GM12864 (cell line): ENCODE measurements at places on chromosomes 6 and 20.

DNA sequence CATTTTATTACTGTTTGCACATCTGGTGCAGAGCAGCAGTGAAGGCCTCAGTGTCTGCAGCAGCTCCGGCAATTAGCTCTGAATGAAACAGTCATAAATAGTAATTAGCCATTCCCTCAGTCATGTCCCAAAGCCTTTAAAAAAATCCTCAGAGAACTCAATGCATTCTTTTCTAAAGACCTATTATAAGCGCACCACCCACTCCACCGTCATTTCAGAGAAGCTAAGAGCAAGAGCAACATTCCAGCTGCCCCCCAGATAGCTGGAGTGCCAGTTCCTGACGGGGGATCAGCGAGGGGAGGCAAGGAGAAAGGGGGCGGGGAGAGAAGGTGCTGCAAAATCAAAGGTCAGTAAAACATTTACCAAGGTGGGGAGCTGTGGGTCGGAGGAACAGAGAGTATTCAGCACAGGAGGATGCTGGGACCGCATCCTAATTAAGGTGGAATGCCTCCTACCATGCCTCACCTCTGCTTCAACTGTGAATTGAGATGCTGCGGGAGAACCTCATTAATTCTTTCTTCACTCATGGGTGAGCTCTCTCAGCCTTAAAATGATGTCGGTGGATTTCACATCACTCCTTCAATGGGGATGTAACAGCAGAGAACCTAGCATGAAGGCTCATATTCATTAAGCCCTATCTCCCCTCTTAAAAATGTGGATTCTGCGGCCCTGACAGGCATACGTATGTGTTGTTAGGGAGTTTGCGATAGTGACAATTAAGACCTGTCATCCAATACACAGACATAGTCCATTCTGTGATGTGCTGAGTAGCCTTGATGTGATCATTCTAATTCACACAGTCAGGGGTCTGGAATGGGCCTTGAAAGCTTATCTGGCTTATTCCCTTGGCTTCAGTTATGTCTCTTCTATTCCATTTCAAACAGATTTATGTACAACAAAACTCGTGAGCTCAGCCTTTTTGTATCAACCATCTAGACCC is 469.5 kb upstream of the NRSN1 start:
- DNase-seq: no peak

DNA sequence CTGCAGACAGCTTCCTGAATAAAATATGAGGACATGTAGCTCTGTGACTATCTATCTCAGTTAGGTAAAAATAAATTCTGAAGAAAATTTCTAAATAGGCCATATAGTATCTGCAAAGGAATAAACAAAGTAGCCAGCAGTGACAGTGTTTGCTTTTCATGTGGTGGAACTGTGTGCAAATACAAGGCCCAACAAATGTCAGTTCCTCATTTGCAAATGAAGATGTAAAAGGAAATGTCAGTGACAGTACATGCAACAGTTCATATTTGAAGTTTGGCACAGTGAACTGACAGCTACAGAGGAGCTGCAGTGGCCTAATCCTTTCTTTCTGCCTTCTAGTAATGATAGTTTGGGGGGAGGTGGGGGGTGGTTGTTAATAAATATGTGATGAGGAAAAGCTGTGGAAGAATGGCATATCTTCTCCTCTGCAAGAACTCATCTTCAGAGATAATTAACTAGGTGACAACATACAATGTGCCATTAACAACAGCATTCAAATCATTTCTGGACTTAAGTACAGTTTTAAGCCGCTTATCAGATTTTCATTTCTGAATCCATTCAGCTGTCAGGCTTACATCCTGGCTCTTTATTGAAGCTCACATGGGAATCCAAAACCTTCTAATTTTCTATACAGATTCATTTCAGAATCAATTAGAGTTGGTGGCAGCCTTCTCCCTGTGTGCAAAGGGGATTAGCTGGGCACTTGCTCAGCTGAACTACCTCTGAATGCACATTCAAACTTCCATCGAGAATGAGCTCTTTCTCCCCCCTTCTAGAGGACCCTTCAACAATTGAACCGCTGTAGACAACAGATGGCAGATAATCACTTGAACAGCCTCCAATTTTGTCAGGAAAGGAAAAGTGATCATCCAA is 1059.0 kb upstream of the EPHA7 start:
- DNase-seq: no peak

GRCh38 chr6:164763788-164764187 is 545.6 kb downstream of the C6orf118 start:
- DNase-seq: no peak

GRCh38 chr6:3306848-3307247 is 48.1 kb downstream of the PSMG4 start:
- DNase-seq: no peak

GRCh38 chr6:105292689-105293339 is 110.1 kb downstream of the PREP start:
- DNase-seq: no peak

- DNase-seq: no peak
Measured at GRCh38 chr20:13638162-13638495, 603 bp downstream of the TASP1 start.

DNA sequence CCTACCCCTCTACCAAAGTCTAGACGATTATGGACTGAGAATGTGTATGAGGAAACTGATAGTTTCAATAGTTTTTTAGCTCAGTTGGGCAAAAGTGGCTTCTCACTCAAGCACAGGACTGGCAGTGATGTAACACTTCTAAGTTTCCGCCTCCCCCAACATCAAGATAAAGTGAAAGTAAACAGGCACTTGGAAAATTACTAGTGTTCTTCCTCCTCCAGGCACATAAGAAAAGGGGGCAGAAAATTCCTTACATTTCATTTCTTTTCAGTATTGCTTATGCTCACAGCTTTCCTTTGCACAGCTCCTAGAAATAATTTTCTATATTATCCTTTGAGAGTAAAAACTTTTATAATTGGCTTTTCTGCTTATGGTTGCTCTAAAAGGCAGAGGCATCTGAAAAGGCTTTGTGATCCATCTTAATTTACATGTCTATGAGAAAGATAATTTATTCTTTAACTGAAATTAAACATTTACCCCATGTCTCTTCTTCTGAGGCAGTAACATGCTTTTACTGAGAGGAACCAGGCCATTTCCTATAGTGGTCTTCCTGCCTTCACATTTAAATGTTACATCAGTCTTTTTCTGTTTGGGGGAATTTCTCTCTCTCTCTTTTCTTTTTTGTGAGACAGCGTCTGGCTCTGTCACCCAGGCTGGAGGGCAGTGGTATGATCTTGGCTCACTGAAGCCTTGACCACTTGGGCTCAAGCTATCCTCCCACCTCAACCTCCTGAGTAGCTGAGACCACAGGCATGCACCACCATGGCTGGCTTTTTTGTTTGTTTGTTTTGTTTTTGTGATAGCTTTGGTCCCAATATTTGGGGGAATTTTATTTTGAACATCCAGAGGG is 65.0 kb upstream of the EEF1A1 start:
- peak; percentile 73 for DNase-seq

- no peak for DNase-seq
Measured at GRCh38 chr6:392441-393390, 1.2 kb downstream of the IRF4 start.

- no peak for DNase-seq
Measured at GRCh38 chr20:13765299-13765698, 19.4 kb downstream of the ESF1 start.

- DNase-seq: no peak
Measured at GRCh38 chr6:79422666-79423065, 114.6 kb downstream of the LCA5 start.

- DNase-seq: no peak
Measured at GRCh38 chr6:22892452-22892851, 323.1 kb downstream of the HDGFL1 start.

GRCh38 chr20:717832-718231 is 42.2 kb upstream of the SCRT2 start:
- DNase-seq: no peak

DNA sequence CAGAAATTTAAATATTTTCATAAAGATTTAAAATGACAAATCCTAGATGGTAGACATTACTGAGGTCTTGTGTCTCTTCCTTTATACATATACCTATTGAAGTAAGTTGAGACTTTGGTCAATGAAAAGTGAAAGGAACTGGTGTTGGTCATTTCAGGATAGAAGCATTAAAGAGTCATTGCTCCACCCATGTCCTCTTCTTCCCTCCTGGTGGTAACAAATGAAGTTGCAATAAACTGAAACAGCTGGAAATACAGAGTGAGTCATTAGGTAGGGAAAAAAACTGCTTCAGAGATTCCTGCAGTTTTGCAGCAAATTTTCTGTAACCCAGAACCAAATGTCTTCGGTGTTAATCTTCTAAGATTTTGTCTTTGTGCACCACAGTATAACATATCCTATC is 448.0 kb downstream of the EYS start:
- no peak for DNase-seq

GRCh38 chr20:33445881-33446625 is 2.5 kb upstream of the SNTA1 start:
- DNase-seq: no peak

DNA sequence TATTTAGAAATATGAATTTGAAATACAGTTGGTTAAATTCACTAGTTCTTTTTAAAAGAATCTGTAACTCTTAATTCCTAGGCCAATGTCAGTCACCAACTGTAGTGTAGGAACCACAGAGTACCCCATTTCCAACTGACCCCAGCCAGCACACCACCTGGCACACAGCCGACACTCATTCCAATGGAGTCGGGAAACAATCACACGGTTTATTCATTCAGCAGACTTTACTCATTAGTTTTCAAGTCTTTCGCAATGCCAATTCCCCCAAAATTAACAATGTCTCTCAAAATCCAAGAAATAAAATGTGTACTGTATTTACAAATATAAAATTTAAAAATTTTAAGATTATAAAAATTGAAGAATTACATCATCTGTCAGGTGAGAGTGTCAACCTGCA is 13.5 kb downstream of the ARG1 start:
- DNase-seq: no peak

DNA sequence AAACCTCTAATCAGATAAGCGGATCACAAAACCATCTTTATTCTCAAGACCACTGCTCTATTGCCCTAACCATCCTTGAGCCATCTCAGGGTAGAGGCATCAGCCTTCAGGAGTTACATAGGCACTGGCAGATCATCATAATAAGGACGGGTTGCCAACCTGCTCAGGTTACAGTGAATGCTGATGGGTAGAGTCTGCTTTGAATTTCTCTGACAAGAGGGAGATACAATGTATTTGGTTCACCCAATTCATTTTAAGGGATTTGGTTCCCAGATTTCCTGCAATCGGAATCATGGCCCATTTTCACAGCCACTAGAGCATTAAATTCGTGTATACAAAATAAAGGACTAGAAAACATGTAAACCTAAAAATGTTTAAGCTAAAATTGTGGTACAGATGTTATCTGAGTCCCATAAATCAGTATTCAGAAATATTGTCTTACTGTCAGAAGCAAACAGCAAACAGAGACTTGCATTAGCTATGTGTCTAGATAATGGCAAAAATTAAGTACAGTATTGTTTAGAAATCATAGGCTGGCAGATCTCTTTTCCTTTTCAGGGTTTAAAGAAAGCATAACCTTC is 41.9 kb upstream of the TMEM170B start:
- no peak for DNase-seq

GRCh38 chr6:16343593-16343992 is 105.2 kb downstream of the GMPR start:
- no peak for DNase-seq

DNA sequence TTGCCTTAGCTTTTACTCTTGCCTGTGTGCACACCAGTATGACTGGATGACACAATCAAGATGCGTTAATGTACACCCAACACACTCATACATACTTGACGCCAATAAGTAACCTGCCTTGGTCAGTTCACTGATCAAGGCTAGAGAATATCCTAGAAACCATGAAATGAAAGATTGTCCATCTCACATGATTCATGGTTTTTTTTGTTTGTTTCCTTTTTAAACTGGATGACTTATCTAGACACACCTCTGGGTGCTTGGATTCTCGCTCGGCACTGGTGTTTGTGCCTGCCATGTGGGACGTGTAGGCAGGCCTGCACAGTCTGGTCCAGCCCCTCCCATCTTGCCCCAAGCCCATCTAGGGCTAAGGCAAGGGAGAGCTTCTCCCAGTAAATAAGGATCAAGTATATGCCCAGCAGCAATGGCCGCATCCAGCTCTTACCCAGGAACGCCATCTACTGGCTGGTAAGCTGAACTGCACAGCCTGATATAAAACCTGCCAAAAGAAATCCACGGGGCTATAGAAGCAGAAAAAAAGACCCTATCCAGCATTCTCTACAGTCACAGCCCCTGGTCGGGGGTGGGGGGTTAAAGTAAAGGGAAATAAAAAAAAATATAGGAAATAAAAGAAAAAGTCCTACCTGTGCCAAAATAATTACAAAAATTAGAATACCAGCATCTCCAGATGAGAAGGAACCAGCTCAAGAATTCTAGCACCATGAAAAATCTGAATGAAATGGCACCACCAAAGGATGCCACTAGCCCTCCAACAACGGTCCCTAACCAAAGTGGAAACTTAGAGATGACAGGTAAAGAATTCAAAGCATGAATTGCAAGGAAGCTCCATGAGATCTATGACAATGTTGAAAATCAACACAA is 73.3 kb downstream of the OTOR start:
- no peak for DNase-seq

GRCh38 chr6:79584332-79584731 is 46.8 kb upstream of the SH3BGRL2 start:
- DNase-seq: no peak

GRCh38 chr6:125262016-125263013 is 39.5 kb downstream of the HDDC2 start:
- DNase-seq: no peak

DNA sequence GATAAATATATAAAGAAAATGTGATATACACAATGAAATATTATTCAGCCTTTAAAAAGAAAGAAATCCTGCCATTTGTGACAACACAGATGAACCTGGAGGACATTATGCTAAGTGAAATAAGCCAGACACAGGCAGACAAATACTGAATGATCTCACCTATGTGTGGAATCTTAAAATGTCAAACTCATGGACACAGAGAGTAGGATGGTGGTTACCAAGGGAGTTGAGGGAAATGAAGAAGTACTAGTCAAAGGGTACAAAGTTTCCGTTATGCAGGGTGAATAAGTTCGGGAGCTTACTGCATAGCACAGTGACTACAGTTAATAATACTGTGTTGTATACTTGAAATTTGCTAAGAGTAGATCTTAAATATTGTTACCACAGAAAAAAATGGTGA is 14.6 kb upstream of the DEFB132 start:
- DNase-seq: no peak

DNA sequence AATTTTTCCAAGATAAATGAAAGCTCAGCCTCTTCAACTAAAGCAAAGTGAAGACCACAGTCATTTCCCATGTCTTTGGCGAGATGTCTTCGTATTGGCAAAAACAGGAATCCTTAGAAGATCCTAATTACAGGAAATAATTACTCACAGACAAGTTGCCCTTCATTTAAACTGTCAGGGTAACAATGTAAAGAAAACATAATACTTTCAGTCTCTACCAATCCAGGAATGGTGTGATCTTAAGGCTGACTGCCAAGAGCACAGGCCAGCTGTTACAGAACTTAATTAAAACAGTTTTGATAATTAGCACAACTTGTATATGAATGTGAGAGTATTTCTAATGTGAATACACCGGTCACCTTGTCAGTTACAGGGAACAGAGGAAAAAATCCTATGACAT is 292.2 kb downstream of the PACRG start:
- no peak for DNase-seq

GRCh38 chr6:156013155-156013554 is 557.5 kb upstream of the NOX3 start:
- no peak for DNase-seq

- no peak for DNase-seq
Measured at GRCh38 chr6:158009935-158010585, 28.4 kb downstream of the SYNJ2 start.
